ENCODE measurements at places on chromosomes 1 and 21. TPM values are rescaled to one million over a fixed set of nuclear protein-coding genes. Genes with fewer than 3 reads are reported as not detected.

Gene SPRR3
- 1.9 TPM for total RNA-seq

Gene SLC22A15
- total RNA-seq = 12.7 TPM

Gene PDZK1IP1
- total RNA-seq = 72.6 TPM

Gene FLAD1
- 10.9 TPM for total RNA-seq

Gene RNU1-1
- 3,134 TPM for total RNA-seq

Gene C8A
- total RNA-seq = not detected

Gene LAPTM5
- 58.7 TPM for total RNA-seq

Gene ATP1A4
- not detected for total RNA-seq

Gene KCTD3
- total RNA-seq = 47.5 TPM

Gene COL6A2
- 350 TPM for total RNA-seq

Gene NID1
- total RNA-seq = 55.8 TPM

Gene KDF1
- 6.6 TPM for total RNA-seq

Gene CSF3R
- 129 TPM for total RNA-seq

Gene EFCAB7
- total RNA-seq = 5.6 TPM

Gene YOD1
- 34.4 TPM for total RNA-seq

Gene MEGF6
- total RNA-seq = 54.2 TPM

Gene GJC2
- total RNA-seq = 1.8 TPM
